ENCODE measurements at places on chromosomes 16 and 17.

DNA sequence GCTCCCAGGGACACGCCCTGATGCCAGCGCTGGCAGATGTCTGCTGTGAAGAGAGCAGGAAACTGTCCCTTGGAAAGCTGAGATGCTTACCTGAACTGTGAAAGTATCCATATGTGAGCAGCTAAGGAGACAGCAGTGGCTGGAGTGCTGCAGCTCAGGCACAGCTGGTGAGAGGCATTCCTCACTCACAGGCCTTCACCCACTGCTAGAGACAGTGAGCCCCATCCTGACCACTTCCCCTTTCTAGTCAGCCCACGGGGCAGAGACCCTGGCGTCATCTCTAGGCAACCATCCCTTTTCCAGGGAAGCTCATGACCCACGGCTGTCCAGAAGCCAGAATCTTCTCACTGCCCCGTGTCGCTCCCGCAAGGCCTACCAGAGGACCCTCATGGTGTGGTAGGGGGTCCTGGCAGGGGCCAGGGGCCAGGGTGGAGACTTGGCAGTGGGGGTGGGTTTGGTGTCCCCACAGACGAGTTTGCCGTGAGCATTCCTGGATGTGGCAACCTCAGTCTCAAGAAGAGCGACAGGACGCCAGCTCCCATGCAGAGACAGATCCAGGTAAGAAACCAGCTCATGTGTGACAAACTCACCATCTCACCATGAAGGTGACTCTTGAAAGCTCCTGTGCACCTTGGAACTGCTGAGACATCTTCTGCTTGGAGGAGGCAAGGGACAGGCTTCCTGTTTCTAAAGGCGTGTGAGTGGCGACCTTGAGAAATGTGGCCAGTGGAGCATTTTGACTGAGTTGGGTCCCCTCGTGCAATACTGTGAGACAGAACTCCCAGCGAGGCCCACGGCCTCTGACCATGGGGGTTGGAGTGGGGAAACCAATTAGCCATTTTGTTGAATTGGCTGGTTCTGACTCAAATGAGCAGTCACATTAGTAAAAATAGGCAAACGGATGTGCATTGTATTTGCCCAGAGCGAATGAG, at the start of gene SCIMP:
TSS of gene SCIMP (minus strand) at position 216 of the 932 bp plus-strand sequence. CDS start at position 111, 105 bp downstream.
- DNase-seq = no peak

DNA sequence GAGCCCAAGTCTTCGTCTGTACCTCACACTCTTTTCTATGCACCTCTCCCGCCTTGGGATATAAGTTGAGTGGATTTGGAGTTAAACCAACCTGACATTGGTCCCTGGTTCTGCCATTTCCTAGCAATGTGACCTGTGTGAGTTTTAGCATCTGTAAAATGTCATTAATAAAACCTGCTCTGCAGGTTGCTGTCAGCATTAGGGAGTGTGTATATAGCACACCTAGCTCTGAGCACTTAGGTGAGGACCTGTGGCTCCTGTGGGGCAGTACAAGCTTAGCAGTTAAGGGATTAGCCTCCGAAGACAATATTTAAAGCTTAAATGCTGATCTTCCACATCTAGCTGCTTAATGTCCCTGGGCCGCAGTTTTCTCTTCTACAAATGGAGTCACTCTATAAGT, 248.0 kb downstream of the TMEM114 start:
- no peak for DNase-seq

GRCh38 chr16:14239791-14240190, 168.7 kb downstream of the MRTFB start:
- no peak for DNase-seq

DNA sequence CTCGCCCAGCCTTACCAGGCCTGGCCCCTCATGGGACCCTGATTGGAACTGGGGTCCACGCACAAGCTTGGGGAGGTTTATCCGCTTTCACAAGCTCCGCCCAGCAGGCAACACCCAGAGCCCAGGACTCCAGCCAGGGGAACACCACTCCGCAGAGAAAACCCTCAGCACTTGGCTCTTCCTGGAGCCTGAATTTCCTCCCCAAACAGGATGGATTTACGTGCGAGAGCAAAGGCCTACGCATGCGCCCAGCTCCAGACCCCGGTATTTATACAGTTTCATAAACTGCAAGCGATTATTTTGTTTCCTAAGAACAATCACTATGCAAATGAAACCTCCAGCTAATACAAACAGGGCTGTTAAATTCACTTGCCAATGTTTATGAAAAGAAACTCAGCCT, 22.8 kb downstream of the ZNF423 start:
- DNase-seq = no peak

- DNase-seq = no peak
These were observed 247.9 kb upstream of the SOX9 start for GRCh38 chr17:71872843-71873485.

- DNase-seq = no peak
These were observed 2.0 kb upstream of the CCL11 start for GRCh38 chr17:34283571-34283970.

GRCh38 chr17:79995696-79996095, 40.0 kb downstream of the TBC1D16 start:
- DNase-seq = no peak

GRCh38 chr16:12499032-12499745, 304.5 kb downstream of the CPPED1 start:
- no peak for DNase-seq

- DNase-seq = peak; percentile 30
These were observed 4.8 kb downstream of the GSG1L2 start for GRCh38 chr17:9817086-9817485.

DNA sequence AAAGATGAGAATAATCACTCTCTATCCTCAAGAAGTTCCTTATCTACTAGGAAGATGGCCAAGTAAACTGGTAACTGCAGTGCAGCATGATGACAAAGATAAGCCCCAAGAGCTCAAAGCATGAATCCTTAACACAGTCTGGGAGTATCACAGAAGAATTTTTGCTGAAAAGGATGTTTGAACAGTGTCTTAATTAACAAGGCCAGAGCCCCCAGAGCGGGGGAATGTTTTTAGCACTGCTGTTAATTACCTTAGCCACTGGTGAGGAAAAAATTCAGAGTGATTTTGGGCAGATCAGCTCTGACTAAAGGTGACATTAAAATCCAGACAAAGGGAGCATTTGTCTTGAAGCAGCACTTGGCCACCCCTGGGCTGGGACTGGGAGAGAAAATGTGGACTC, 30.1 kb downstream of the ADAMTS18 start:
- no peak for DNase-seq
